SHP77 treated with DMSO at 0.1 percent for 48 hours (cell line): ENCODE measurements at places on chromosomes 1 and 21.

- DNase-seq, result no peak
These were observed 1.2 kb downstream of the ETS2 start for GRCh38 chr21:38806942-38807284.

DNA sequence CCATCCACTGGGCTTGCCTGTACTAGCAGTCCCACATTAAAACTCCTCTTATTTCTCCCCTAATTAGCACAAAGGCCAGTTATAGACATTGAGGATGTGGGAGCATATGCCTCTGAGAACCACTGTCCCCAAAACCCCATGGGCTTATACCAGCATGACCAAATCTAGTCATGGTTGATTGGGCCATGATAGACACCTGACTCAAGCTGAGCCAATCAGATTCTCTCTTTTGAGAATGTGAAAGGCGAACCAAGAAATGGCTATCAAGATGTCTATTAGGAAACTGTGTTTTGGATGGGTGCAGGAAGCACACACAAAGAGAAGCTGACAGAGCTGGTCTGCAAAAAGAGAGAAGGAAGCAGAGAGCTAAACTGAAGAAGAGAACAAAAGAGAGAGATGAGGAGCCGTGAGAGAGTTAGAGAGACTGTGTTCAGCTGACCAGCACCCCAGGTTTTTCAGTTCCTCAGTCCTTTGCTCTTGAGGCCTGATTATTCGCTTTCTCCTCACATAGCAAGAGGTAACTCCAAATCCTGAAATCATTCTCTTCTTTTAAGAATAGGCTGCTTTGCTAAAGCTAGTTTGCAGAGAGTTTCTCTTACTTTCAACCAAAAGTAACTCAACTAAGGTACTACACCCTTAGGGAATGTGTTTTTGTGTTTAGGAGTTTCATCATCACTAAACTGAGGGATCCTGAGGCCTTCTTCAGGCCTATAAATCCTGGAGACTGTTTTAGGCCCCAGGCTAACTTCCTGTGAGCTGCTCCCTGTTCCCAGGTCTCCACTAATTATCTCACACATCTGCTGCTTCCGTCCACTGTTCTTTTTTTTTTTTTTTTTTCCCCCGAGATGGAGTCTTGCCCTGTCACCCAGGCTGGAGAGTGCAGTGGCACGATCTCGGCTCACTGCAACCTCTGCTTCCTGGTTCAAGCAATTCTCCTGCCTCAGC, 7.9 kb upstream of the TIPRL start:
- no peak for DNase-seq

- no peak for DNase-seq
These were observed 33.8 kb downstream of the OR10J1 start for GRCh38 chr1:159473335-159473734.

DNA sequence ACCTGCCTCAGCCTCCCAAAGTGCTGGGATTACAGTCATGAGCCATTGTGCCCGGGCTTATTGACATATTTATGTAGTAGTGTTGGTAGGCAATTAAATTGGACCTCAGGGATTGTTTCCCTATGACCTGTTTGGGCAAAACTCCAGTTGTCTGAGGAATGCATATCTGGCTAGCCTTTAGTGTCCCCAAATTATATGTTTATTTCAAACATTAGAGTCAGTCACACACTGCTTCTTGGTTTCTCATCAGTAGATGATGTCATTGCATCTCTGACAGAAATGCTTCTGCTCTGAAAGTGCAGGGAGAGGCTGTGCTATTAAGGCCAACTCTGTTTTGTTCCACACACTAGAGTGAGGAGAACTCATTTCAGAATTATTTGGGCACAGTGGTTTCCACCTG, 12.5 kb downstream of the PIP5K1A start:
- DNase-seq, result no peak

DNA sequence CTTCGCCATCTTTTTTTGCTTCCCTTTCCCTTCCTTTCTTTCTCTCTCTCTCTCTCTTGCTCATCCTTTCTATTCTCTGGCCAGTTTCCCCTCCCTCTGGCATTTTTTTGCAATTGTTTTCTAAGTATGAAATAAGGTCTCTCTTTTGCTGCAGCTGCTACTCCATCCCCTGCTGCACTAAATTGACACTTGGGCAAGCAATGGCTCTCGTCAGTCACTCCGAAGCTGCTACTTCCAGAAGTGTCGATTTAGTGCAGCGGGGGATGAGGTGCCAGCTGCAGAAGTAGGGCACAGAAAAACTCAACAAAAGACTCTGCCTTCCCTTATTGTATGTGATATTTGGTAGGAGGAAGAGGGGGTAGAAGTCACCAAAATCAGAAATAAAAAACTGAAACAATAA, 642.3 kb downstream of the RWDD3 start:
- DNase-seq, result no peak

DNA sequence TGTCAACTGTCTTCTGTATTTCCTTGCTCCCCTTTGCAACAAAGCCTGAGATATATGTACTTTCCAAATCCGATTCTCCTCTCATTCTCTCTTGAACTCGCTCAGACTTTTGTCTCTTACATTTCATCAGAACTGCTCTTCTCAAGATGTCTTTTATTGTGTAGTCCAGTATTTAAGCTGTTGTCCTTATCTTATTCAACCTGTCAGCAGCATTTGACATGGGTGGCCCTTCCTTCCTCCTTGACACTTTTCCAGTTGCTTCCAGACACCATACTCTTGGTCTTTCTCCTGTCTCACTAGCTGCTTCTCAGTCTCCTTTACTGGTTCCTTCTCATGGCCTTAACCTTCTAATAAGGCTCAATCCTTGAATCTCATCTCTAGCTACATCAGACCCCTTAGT, 47.0 kb downstream of the TSNAX start:
- no peak for DNase-seq

GRCh38 chr1:193656841-193657240, 470.4 kb upstream of the B3GALT2 start:
- no peak for DNase-seq

- no peak for DNase-seq
These were observed 80.7 kb downstream of the POU2F1 start for GRCh38 chr1:167301355-167301754.

- DNase-seq, result no peak
These were observed 56.9 kb downstream of the CLSTN1 start for GRCh38 chr1:9766759-9767442.

GRCh38 chr1:165884690-165885304, 57.4 kb downstream of the UCK2 start:
- no peak for DNase-seq

DNA sequence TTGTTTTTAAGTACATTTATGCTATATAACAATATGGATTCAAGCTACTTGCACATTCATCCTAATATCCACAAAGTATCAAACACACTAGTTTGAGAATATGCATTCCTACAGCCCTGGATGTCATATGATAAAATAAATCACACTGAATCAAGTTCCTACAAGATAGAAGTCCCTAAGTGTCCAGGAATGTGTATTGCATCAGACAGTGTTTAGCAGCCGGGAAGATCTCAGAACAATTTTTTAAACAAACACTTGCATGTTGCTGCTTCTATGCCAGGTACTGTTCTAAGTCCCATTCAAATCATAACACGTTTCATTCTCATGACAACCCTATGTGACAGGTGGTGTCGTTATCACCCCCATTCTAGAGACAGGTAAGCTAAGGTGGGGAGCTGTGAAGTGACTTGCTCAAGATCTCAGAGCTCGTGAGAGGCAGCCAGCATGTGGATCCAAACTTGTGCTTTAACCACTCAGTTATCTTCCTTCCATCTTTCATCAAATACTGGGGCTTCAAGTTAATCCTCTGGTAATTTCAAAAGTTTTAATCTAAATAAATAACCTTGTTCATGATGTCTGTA, 68.3 kb upstream of the KIF26B start:
- DNase-seq, result no peak

GRCh38 chr1:22804969-22805671, 94.5 kb downstream of the EPHB2 start:
- no peak for DNase-seq

DNA sequence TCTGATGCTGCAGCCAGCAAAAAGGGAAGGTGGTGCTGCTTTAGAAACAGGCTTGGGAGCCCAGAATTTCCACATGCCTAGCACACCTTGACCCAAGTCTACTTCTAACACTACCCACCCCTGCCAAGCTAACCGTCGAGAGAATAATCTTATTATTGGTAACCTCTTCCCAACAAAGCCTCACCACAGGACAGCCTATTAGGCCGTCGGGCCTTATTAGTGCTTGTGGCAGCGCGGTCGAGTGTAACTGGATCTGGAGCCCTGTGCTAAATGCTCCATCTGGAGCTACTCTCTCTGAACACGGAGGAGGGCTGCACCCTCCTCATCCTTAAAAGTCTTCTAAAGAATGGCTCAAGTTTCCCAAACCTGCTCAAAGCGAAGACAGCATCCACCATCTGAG, 165.5 kb upstream of the NFIA start:
- no peak for DNase-seq

DNA sequence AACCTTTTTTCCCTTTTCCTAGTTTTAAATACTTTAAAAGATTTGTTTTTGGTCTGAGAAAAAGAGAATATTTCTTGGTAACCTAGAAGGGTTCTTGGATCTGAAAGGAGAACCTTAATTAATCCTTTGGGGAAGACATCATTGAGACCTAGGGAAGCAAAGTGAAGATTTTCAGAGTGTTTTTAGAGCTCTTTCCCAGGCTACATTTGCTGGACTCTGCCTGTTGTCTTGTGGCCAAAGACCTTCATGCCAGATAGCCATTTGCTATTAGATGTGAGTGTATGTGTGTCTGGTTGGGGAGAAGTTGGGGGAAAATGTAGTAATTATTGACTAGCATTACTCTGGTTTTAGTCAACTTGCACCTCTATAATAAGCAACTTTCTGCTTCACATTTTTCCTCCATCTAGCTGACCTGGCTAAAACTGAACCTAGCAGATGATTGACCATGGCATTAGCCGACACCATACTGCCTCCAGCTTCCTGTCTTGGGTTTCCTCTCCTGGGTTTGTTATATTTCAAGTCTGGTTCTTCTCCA, 239.1 kb downstream of the USP25 start:
- DNase-seq, result no peak

GRCh38 chr1:96880626-96881025, 159.0 kb downstream of the PTBP2 start:
- DNase-seq, result no peak

- DNase-seq, result no peak
These were observed 7.2 kb upstream of the FBXO28 start for GRCh38 chr1:224106568-224107281.

GRCh38 chr21:34626131-34626530, 11.2 kb upstream of the RCAN1 start:
- no peak for DNase-seq
